ENCODE measurements at places on chromosomes 4 and X.

GRCh38 chrX:108216405-108216804, 124.8 kb downstream of the ATG4A start:
- no peak for DNase-seq

DNA sequence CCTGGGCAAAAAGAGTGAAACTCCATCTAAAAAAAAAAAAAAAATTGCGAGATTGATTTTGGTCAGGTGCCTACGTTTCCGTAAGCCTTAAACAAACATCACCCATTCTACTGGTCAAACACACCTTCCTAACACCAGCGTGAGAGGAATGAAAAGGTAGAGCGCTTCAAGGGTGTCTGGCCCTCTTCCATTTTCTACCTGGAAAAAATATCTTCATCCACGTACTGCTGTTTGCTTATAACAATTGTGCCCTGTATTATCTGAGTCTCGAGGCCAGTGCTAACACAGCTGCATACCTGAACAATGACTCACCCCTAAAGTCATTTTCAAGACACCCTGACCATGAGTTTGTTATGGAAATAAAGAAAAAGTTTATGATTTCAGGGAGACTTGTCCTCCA, 13.9 kb downstream of the TMSB4X start:
- DNase-seq: no peak

GRCh38 chrX:67207912-67208311, 335.9 kb upstream of the AR start:
- no peak for DNase-seq

DNA sequence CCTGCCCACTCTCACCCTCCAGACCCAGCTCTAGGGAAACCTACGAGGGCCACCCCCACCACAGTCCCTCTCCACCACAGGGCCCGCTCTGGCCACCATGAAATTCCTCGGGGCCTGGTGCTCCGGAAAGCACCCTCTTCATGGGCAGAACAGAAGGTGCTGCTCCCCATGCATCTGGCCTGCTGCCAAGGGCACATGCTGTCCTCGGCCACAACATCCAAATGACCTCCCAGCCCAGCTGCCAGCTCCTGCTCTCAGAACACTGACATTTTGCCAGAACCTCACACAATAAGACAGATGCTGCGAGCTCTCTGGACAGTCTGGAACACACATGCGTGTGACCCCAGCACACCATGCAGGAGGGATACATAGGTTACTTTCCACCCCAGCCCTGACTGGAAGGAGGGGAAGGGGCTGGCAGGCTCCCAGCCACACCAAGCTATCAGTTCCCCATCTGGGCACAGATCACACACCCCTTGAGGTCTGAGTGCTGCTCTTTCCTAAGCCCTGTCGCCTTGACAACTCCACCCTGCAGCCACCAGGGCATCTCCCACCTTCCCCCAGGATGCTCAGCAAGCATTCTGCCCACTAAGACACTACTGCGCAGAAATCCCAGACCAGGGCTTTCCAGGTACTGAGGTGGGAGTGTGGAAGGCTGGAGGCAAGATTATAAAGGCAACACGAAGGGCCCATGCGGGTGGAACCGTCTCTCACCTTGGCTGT, 5.8 kb downstream of the CCNQ start:
- DNase-seq: no peak

DNA sequence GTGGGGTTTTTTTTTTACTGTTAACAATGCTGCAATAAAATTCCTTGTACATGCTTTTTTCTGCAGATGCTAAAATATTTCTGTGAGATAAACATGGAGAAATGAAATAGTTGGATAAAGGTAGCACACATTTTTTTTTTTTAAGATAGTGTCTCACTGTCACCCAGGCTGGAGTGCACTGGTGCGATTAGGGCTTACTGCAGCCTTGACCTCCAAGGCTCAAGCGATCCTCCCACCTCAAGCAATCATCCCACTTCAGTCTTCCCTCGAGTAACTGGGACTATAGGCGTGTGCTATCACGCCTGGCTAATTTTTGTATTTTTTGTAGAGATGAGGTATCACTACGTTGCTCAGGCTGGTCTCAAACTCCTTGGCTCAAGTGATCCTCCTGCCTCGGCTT, 1.8 kb upstream of the HUWE1 start:
- DNase-seq: no peak

GRCh38 chr4:2241003-2241402, 918 bp downstream of the HAUS3 start:
- no peak for DNase-seq

- no peak for DNase-seq
Measured at GRCh38 chr4:165839615-165840333, 33.3 kb upstream of the TLL1 start.

- DNase-seq: no peak
Measured at GRCh38 chr4:79170077-79170476, 155.8 kb downstream of the NAA11 start.

- DNase-seq: no peak
Measured at GRCh38 chr4:111718763-111719559, 426.3 kb upstream of the FAM241A start.

GRCh38 chr4:3766785-3767569, 792 bp downstream of the ADRA2C start:
- DNase-seq: no peak

DNA sequence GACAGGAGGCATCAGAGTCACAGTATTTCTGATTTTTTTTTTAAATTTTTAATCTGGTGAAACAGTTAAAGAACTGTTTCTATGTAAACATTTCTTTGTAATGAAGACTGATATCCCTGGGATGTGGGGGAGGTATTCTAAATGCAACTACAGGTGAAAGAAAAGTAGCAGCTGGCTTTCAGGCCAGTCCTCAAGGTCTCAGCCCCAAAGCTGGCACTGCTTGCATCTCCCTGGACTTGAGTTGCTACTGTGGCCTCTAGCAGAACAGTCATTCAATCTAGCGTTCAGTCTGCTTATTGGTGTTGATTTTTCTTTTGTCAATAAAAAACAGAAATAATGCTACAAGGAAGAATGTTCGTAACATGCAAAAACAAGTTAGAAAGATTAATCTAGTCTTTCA, 4.9 kb downstream of the MBNL3 start:
- no peak for DNase-seq

- DNase-seq: no peak
Measured at GRCh38 chr4:59960143-59960542, 1240.0 kb upstream of the ADGRL3 start.

DNA sequence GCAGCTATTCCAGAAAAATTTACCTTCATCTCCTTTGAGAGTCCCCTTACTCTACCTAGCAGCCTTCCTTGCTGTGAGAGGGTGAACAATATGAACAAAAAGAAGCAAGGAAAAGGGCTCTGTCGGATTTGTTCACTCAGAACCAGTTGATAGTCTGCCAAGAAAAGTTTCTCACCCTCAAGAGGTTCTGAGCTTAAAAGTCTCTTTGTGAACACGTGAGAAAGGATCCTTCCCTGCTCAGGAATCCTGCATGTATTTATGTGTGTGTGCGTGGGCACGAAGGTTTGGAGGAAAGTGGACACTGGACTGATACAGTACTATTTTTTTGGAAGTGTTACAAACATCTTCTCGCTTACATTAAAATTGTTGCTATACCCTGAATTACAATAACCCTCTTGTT, 178.6 kb upstream of the JADE1 start:
- no peak for DNase-seq

GRCh38 chrX:103754401-103754800, 22.2 kb upstream of the PLP1 start:
- DNase-seq: no peak

DNA sequence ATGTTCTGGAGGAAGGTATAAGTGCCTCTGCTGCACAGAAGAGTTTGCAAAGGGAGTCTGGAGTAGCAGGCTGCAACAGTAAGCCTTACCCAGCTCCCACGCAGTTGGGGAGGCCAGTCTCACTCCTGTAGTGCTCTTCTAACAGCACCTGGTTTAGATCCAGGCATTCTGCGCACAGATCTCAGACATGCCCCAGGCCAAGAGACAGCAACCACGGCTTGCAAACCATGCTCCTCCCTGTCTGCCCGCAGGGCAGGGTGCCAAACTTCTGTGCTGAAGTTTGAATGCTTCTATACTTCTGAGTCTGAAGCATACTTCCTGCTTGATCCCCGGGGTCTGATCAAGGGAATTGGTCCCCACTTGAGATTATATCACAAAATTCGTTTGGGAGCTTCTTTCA, 106.3 kb downstream of the LINC00632 start:
- DNase-seq: no peak

DNA sequence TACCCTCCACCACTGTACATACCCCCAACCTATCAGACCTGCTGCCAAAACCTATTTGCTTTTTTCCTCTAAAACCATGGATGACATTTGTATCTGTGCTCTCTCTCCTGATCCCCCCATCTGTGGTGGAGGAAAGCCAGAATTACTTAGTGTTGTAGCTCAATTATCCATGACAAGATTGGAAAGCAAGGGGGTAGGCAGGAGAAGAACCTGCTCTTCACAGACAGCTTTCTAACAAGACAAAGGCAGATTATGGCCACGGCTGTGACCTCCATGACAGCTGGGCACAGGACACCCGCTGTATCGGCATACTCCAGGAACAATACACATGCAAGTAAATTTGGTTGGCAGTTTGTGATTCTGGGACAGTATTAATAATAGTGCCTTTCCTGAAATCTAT, 186.7 kb downstream of the ENOX2 start:
- no peak for DNase-seq

DNA sequence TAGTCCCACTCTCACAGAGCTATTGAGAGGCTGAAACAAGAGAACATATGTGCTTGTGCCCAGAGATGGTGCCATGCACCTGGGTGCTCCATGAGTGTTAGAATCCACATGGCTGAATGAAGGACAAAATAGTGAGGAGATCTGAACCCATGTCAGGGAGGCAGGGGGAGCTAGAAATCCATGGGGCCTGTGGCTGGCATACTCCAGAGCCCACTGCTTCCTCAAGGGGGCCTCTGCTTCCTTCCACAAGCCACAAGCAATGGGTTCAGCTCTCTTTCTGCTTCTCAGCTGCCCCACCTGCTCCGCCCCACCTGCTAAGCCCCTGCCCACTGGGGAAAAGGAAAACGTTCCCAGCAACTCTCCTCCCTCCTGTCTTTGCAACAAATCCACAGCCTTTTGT, 46.1 kb downstream of the PJA1 start:
- DNase-seq: no peak

DNA sequence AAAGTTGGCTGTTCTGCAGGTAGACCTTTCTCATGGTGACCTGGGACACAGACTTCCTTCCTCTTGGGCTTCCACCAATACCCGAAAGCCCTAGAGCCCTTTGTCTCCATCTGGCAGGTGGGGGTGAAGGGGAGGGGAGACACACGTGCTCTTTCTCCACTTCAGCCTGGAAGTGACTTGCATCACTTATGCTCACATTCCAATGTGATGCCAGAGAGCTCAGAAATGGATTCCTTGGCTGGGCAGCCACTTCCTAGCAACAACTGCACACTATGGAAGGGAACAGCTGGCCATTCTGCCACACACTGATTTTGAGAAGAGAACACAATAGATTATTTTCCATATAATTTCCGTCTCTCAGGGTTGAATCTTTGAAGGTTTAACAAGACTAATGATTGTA, 36.3 kb downstream of the C4orf51 start:
- DNase-seq: no peak

DNA sequence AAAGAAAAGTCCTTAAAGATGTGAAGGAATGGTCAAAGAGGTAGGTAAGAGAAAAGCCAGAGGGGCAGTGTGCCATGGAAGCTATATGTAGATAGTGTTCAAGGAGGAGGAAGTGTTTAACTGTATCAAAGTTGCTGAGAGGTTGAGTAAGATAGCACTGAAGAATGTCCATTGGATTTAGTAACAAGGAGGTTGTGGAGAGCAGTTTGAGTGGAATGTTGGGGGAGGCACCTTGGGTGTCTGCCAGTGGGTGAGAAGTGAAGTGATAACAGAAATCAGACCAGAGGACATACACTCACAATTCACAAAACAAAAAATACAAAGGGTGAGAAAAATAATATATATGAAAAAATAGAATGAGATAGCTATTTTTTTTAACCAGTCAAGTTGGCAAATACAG, 121.3 kb upstream of the AMOT start:
- no peak for DNase-seq

DNA sequence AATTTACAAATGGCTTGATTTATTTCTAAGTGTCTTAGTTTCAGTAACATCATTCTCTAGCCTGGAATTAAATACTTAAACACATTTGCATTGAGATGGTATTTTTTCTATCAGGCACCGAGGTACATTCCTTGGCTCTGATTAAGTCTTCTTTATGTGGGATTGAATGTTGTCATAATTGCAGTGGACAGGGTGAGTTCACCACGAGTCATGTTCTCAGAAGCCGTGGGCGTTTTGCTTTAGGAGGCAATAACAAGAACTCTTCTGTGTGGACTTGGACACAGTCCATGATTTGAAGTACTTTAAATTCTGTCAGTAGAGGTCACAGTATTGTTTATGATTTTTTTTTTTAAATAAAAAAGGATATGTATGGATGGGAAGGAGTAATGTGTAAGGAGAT, 57.1 kb upstream of the EFHC2 start:
- no peak for DNase-seq

DNA sequence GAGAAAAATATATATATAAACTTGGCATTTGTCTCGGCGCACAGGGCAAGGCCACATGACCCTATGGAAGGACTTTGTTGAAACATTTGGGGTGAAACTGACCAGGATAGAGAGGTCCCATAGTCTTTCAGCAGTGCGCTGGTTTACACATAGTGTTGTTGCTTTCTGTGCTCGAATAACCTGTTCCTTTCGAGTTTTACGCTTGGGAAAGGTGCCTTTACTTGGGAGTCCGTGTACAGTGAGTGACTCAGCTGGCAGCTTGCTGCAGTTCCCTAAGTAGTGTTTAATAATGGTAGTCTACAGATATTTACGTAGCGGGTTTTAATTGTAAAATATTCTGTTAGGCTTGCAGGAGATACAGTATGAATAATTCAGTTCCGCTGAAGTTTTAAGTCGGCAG, 578 bp downstream of the APOOL start:
- DNase-seq: no peak

DNA sequence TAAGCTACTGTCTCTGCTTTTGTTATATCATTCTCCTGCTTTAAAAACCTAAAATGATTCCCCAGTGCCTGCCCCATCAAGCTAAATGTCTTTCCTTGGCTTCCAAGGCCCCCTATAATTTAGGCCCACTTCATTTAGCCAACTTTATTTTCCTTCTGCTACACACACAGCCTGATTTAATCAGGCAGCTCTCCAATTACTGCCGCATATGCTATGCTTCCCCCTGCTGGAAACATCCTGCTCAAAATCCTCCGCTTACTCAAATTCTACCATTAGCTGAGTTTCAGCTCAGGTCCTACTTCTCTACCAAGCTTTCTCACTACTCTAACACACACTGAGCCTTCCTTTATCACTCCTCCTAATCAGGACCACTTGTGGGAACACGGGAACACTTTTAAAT, 17.0 kb downstream of the LAMP2 start:
- no peak for DNase-seq

DNA sequence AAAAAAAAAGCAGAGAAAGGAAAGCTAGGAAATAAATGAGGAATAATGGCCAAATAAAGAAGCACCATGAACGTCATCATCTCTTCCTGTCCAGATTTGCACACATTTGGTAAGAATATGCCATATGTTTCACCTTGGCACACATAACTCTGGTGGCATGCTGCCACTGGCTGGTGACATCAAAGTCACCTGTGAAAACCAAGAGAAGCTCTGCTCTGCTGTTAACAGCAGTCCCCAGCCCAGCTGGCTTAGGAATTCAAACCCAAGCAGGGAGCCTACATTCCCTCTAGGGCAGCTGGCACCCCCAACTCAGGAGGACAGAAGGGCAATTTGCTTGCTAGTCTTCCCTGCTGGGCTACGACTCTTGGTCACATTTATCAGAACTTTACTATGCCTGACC, 77.6 kb downstream of the RASL11B start:
- DNase-seq: no peak

GRCh38 chr4:112296949-112297880, at the start of gene ALPK1:
TSS of gene ALPK1 (plus strand) at chr4:112297369.
- no peak for DNase-seq

Measured in GM18507 (cell line).